ENCODE measurements at places on chromosomes 3 and 15.

DNA sequence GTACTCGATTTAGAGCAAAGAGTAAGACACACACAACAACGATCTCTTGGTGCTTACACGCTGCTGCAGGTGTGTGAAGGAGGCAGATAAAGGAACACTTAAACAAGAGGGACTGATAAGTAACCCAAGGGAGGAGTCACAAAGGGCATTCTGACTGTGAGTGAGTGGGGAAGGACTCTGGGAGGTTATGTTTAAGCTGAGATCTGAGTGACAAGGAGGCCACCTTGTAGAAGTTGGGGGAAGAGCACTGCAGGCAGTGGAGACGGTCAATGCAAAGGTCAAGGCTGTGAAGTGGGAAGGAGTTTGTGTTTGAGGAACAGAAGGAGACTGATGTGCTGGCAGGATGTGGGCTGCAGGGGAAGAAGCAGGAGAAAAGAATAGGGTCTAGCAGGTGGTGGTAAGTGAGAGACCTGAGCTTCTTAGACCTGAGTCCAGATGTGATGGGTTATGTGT, 63.1 kb downstream of the LPP start:
- no peak for DNase-seq

DNA sequence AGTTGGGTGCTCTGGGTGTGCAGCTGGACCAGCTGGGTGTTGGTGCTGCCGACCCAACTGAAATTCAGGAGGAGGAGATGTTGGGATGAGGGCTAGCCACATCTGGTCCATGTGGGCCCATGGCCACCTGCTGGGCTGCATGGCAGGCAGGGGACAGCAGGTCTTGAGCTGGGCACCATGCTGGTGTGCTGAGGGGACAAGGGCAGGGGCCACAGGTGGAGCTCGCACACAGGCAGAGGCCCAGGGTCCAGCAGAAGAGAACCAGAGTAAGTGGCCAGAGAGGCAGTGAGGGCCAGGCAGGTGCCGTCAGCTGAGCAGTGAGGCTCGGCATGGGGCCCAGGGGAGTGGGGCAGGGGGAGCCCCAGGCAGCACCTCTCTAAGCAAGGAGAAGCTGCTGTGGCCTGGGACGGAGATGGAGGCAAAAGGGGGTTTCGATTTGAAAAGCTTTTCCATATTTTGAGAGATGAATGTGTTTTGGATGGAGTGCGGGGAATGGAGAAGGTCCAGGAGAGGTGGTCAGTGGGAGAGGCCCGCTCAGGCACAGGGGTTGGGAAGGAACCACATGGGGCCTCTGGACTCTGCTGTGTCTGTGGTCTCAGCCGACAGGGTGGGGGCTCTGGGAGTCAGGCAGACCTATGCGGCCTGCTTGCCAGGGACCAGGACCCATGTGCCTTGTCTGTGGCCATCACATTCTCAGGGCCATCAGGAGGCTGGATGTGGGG, 30.5 kb upstream of the PLXNA1 start:
- DNase-seq = no peak

- peak; percentile 50 for DNase-seq
These were observed 9.8 kb downstream of the SELENOS start for GRCh38 chr15:101267320-101268104.

- DNase-seq = peak; percentile 35
These were observed 155.5 kb downstream of the POLR2M start for GRCh38 chr15:57861815-57862586.

DNA sequence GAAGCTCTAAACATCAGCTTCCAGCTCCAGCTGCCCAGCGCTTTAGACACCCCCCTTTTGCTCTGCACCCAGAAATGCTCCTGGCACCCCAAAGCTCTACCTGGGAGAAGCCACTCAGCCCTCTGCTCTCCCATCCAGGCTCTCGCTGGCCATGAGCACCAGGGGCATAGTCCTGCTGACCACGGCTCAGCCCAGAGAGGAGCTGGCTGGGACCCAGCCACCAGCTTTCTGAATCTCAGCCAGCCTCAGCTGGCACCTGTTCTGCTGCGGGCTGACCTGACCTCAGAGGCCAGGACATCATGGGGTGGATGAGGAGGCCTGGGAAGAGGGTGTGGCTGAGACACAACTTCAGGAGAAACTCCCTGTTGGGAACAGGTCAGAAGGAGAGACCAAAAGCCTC, 8.6 kb downstream of the NTRK3 start:
- DNase-seq = no peak

All from SK-MEL-5 (cell line).